ENCODE measurements at places on chromosomes 7 and 10.

DNA sequence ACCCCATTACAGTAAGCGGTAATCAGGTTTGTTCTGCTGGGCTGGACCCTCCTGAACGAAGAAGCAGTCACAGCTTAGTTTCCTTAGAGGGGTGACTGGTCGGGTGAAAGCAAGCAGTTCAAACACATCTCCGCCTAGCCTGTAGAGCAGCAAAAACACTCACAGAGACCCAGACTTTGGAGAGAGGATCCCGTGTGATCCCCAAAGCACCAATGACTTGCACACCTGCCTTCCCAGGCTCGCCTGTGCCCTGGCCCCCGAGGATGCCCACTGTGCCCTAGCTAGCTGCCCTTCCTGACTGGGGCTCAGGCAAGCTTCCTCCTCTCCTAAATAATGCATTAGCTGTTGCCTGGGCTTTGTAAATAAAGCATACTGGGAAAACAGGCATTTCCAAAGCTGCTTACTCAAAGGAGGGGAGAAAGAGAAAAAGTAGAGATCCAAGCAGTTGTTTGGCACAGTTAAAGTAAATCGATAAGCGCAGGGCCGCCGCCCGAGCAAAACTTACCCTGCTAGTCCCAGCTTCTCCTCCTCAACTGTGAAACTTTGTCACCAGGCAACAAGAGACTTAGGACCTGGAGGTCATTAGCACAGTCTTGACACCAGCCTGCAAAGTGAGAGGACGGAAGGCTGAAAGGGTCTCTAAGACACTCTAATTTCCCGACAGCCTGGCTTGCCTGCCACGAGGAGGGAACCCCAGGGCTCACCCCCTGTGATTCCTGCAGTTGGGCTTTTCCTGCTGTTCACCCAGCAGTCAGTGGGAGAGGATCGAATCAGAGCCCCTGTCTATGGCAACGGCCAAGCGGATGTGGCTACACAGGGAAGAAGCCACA, 4.8 kb downstream of the LRRC18 start:
- DNase-seq, result no peak

GRCh38 chr7:81140775-81141174, 221.9 kb upstream of the SEMA3C start:
- no peak for DNase-seq

GRCh38 chr10:69468751-69469089, 17.5 kb downstream of the TSPAN15 start:
- DNase-seq, result peak; percentile 22

- no peak for DNase-seq
Observed at GRCh38 chr7:141097430-141097829, 23.6 kb downstream of the TMEM178B start.

GRCh38 chr7:101200862-101201599, at the start of gene MOGAT3:
MOGAT3 (minus strand) TSS chr7:101201036; CDS start chr7:101200854, 182 bp downstream.
- no peak for DNase-seq

GRCh38 chr7:24334627-24335026, 50.6 kb downstream of the NPY start:
- no peak for DNase-seq

Data from foreskin keratinocyte (primary cell).